ENCODE measurements at places on chromosomes 3 and 15.

- no peak for DNase-seq
Measured at GRCh38 chr3:58965865-58966264, 84.0 kb downstream of the CFAP20DC start.

GRCh38 chr15:73048624-73049295, 3.5 kb upstream of the NEO1 start:
- no peak for DNase-seq

GRCh38 chr15:50355619-50355905, 564 bp upstream of the GABPB1 start:
- no peak for DNase-seq

DNA sequence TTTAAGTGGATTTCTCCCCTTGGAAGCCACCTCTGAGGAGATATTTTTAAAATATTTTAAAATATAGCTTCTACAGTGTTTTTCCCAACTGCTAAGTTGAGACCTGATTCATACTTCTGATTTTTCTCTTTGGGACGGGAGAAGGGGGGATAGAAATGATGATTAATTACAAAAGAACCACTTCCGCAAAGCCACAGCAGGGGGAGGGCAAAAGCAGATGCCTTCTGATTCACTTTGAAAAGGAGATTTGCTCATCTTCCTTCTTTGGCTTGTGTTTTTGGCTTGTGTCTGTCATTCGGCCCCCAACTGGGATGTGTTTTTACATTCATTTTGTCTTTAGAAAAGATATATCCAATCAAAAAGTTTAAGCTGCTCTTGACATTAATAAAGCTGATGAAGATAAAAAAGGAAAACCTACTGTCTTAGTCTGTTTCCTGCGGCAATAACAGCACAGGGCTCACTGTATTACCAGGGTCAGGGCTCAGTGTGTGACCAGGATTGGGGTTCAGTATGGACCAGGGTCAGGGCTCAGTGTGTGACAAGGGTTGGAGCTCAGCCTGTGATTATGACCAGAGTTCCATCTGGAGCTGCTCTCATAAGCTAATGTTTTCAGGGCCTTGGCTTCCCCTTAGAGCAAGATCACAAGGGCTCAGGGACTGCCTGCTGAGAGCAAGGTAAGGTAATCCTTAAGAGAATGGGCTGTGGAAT, 223.2 kb downstream of the MTHFS start:
- no peak for DNase-seq

DNA sequence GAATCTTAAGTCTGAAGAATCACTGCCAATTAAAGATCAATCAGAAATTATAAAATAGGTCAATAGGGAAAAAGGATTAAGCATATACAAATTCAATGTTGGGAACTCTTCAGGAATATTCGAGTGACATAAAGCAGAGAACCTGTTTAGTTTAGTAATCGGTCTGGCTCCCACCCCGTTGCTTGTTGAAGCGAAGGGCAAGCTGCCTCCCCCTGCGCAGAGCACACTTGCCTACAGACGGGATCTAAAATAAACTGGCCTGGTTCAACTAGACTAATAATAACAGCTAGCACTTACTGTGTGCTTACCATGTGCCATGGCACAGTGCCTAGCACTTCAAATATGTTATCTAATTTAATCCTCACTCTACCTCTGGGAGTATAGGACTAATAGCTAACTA, 8.6 kb downstream of the SEMA6D start:
- no peak for DNase-seq

DNA sequence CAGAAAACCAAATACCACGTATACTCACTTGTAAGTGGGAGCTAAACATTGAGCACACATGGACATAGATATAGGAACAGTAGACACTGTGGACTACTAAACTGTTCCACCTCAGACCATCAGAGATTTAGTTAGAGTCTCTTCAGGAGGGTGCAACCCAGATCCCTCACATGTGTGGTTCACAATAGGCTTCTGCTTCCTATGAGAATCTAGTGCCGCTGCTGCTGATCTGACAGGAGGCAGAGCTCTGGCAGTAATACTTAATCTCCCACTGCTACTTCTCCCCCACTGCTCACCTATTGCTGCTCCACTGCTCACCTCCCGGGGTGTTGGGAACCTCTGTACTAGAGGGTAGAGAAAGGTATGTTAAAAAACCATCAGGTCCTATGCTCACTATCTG, 533.3 kb downstream of the NSUN3 start:
- DNase-seq: no peak

DNA sequence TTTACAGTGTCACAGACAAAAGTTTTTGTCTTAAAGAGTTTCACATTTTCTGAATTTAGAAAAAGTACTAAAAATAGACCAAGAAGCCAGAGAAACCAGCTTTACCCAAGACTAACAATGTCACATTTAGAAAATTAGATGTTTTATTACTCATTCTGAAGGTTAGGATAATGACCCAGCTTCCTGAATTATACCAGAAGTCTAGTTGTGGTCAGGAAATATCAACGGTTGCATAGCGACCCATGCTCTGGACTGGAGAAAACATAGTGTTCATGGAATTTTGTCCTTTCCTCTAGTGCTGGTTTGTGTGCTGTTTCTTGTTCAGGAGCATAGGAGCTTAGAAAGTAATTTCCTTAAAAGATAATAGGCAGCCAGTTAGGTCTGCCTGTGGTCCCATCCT, 59.0 kb downstream of the DPPA2 start:
- DNase-seq: no peak

GRCh38 chr3:82410366-82410765, 648.9 kb upstream of the GBE1 start:
- DNase-seq: no peak

DNA sequence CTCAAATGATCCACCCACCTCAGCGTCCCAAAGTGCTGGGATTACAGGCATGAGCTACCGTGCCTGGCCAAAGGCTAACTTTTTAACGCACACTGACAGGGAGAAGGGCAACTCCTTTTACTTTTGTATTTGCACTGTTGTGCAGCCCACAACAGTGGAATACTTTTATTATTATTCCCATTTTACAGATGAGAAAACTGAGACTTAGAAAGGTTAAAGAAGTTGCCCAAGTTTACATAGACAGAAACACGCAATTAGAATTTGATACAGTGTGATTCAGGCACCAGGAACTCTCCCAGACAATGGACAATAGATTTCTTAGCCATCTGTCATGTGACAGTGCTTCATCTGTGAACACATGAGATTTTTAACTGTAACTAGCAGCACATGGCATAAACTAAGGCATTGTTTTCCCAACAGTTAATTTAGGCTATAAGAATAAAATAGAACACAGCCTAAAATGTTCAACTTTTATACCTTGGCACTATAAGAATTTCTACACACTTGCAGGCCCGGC, 18.8 kb downstream of the STAG1 start:
- DNase-seq: no peak

- no peak for DNase-seq
Measured at GRCh38 chr3:48927928-48928327, 9.3 kb downstream of the ARIH2 start.

Data from stimulated activated CD4-positive, alpha-beta T cell treated with anti-CD3 and anti-CD28 coated beads, TNF-alpha, amount 100 ng/mL, for 1 hour (primary cell).